ENCODE measurements at places on chromosomes 1 and 21.

DNA sequence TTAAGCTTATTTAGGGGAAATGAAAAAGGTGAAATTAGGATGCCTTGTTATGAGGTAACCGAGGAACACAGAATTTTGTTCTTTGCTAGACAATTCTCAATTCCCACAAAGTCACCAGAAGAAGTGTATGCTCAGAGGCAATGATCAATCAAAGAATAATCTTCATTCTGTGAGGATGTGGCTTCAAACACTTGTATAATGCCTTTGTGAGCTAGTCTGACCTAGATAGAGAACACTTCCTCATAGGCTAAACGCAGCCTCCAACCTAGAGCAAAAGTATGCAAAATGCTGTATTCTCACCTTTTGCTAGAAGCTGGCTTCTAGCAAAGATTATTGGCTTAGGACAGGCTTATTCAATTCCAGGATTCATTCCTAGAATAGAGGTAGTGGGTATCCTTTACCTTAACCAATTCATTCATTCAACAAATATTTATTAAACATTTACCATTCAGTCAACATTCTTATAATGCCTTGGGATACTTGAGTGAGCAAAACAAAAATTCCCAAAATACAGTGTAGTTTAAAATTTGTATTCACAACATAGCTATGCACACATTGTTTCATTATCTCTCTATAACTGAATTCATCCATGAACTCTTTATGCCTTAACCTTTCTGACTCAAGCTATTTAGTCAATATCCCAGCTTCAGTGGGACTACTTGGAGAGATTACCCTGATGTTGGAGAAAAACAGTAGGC lies 530.2 kb downstream of the PTPRC start:
- peak; percentile 16 for DNase-seq

DNA sequence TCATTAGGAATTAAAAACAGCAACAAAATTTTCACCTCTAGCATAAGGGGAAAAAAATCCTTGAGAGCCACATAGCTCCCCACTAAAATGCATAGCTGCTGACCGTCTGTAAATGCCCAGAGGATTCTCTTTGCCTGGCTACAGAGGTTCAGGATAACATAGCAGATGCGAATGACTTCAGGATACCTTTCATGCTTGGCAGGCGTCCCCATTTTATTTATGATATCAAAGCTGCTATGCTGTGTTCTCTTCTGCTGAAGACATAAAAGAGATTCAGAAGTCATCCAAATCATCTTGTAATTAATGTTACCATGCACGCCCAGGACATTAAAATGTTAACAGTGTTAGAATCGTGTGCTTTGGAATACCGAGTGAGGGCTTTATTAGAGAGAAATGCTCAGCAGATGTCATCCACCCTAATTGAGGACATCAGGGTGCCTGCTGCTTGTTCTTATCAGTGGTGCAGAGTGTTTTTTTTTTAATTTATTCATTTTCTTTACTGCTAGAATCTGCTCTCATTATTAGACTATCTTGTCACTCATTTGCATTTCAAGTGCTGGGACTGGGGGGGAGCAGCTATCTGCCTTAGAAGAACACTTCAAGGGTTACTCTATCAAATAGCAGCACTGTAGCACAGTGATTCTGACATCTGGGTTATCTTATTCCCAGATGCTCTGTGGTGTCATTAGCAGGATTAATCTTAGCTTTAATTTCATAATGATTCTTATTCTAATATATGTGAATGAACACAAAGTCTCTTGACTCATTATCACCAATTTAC lies 139.5 kb downstream of the ZNF326 start:
- DNase-seq = no peak

DNA sequence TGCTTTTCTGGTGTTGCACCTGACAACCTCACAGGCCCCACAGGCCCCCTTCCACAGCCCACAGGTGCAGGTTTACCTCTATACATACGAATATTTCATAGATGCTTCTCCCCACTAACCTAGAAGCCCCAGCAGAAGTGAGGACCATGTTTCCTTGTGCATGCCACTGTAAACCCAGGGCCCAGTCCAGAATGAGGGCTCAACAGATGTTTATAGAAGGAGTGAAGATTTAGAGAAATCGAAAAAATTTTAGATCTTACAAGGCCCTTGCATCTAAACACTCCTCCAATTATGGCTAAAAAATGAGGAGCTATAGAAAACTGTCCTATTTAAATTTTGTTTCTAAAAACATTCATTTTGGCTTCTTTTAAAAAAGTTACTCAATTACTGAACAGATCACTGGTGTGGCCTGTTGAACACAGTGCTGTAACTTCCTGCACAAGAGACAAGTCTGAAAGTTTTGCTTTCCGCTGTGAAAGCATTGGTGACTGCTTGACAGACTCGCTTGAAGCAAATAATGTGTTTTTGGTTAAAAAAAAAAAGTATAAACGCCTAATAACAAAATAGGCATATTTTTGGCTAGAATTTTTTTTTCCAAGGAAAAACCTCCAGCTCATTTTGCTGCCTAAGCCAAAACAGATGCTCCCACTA lies 1.2 kb downstream of the ABCB10 start:
- no peak for DNase-seq

- no peak for DNase-seq
Observed at GRCh38 chr1:27099135-27099586, 55.8 kb downstream of the SLC9A1 start.

DNA sequence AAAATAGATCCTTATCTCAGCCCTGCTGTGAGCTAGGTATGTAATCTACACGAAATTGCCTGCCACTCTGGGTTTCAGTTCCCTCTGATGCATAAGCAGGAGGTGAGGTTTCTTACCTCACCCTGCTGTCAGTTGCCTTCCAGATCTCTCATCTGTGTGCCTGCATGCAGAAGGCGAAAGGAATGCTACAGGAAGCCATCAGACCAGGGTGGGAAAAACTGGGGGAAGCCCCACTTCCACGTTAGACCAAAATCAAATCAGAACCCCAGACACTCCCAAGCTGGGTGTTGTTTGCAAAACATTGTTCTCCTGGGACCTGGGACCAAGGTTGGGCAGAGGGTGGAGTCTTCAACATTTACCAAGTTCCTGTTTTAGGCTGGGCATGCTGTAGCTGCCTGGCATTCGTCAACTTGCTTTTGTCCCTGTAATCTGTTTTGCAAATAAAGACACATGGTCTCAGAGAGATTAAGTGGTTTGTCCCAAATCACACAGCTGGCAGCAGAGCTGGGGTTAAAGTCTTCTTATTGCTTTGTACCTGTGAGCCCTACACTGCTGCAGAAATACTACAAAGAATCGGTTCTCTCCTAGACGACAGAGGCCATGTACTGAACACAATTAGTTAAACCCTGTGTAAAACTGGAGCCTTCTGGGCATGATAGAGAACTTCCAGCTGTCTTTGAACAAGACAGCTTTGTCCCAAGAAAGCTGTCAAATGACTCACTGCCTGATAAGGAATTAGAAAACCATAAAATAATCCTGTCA lies 389.7 kb upstream of the RUNX1 start:
- DNase-seq = peak; percentile 33

DNA sequence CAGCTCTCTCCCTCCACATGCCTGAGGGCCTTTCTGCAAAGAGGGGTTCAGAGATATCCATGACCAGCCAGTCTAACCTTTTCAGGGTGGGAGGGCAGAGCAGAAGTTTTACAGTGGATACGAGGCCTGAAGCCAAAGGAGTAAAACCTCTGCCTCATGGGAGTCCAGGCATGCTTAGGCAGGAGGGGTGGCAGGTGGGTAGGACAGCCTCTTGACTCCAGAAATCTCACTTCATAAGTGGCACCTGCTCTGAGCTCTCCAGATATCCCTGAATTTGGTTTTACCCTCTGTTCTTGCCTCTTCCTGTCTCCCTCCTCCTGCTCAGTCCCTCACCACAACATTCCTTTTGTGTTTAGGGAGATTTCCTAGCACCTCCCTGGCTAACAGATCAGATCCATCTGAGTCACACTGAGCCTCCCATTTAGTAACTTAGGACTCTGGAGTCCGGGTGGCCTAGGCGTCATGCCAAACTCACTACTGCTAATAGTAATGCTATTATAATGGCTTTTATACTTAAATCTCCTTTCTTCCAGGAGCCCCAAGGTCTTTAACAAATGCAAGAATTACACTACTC lies 201.0 kb downstream of the HS2ST1 start:
- DNase-seq = no peak

DNA sequence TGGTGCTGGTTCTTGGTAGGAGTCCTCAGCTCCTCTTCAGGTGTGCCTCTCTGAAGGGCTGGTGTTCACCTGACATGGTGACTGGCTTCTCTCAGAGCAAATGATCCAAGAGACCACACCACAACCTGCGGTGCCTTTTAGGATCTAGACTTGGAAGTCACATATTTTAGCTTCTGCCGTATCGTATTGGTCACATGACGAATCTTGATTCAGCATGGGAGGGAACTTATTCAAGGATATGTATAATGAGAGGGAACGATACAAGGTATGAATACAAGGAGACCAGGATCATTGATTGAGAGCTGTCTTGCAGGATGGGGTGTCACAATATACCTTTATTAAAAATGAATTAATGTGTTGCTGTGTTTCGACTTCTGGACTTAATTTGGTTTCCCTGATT lies 58.0 kb downstream of the RAP1A start:
- DNase-seq = no peak

DNA sequence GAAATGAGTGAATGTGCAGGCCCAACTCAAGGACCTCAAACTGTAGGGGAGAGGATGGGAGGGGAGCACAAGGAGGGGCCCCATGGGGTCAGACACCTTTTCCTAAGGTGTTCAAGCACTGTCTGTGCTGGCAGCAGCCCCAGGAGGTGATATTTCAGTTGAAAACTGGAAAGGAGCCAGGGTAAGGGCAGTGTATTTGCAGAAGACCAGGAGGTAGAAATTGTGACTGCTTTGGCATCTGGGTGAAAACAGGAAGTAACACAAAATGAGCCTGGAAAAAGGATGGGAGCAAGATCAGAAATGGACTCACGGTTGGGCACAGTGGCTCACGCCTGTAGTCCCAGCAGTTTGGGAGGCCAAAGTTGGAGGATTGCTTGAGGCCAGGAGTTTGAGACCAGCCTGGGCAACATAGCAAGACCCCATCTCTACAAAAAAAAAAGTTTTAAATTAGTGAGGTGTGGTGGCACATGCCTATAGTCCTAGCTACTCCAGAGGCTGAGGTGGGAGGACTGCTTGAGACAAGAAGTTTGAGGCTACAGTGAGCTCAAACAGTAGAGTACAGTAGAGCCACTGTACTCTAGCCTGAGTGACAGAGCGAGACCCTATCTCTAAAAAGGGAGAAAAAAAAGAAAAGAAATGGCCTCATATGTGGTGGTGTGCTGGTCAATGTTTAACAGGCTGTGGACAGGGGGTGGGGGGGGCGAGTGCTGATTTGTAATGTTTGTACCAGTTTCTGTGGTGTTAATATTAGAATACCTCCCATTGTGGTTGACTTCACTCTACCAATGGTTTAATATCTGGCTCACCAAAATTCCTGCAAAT lies 76.2 kb upstream of the ANGPTL1 start:
- DNase-seq = no peak

DNA sequence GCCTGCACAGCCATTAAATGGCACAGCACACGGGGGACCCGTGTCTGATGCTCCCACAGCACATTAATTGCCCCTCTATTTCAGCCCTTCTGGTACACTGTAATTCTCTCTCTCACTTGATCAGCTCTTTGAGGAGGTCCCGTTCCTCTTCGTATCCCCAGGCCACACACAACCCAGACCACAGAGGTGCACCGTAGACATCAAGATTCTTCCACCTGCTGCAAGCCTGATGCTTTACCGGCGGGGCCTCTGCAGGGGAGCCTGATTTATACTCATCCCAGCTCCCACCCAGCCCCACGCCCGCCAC lies 759 bp downstream of the SMYD3 start:
- DNase-seq = no peak

- DNase-seq = no peak
Observed at GRCh38 chr1:233340031-233340555, 12.6 kb downstream of the MAP3K21 start.

DNA sequence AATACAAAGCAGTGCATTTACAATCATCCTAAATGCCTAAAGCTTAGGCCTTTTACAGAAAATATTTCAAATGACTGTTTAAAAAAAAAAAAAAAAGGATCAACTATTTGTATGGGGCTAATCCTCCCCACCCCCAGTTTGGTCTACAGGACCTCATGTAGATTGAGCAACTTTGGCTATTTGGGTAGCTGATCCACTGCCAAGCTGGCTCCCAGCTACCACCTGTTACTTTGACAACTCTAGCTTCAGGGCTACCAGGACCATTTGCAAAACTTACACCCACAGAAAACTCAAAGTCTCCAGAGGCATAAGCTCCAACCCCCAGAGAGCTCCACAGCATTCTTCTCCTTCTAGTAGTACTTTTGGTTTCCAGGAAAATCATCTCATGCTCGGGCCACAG lies 29.4 kb downstream of the JAK1 start:
- DNase-seq = no peak
